Activated naive CD4-positive, alpha-beta T cell treated with anti-CD3 and anti-CD28 coated beads, Interleukin-2, amount 50 U/mL, for 16 hours (primary cell): ENCODE measurements at places on chromosomes 1 and 21.
A peak's percentile ranks its signal among the peaks of the same experiment; 100 is the strongest.

- peak; percentile 41 for DNase-seq
These were observed 580 bp downstream of the INKA2 start for GRCh38 chr1:111738436-111739193.

DNA sequence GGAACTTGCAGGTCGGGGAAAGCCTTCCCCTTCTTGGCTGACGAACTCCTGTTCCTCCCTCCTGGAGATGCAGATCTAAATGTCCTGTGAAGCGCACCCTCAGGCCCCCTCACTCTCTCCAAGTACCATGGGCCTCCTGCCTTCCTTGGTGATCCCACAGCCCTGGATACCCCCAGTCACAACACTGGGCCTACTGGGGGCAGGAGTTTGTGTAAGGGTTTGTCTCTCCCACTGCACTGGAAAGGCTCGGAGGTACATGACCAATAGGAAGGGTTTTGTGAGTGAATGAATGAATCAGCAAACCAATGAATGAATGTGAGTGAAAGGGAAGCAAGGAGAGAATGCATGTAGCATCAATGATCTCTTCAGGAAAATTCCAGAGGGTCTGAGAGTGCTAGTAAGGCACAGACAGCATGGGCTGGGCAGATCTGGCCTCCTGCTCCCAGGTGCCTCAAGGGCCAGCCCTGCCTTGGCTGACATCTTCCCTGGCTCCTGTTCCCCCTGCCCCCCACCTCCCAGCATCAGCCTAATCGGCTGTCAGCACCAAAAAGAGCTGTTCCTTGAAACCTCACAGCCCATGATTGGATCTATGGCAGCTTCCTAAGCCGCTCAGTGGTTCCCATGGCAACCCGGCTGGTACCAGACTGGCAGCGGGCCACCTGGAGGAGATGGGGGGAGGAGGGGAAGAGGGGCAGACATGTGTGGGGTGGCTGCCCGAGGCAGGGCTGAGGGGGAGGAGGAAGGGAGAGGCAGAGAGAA is 95.8 kb downstream of the VWA5B1 start:
- no peak for DNase-seq

DNA sequence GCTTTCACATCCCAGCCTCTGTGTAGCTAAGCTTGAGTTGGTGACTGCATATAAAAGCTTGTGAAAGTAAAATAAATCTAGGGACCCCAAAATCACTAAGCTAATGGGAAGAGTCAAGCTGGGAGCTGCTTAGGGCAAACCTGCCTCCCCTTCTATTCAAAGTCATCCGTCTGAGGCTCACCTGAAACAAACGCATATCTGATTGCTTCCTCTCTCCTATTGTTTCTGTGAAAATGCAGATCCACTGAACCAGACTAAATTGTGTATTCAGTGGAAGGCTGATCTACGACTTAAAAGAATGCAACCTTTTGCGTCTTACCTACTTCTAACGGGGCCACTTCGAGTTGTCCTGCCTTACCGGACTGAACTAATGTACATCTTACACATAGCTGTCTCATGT is 70.3 kb downstream of the LTN1 start:
- DNase-seq: no peak

GRCh38 chr1:180964595-180964994 is 51.9 kb downstream of the KIAA1614 start:
- no peak for DNase-seq

DNA sequence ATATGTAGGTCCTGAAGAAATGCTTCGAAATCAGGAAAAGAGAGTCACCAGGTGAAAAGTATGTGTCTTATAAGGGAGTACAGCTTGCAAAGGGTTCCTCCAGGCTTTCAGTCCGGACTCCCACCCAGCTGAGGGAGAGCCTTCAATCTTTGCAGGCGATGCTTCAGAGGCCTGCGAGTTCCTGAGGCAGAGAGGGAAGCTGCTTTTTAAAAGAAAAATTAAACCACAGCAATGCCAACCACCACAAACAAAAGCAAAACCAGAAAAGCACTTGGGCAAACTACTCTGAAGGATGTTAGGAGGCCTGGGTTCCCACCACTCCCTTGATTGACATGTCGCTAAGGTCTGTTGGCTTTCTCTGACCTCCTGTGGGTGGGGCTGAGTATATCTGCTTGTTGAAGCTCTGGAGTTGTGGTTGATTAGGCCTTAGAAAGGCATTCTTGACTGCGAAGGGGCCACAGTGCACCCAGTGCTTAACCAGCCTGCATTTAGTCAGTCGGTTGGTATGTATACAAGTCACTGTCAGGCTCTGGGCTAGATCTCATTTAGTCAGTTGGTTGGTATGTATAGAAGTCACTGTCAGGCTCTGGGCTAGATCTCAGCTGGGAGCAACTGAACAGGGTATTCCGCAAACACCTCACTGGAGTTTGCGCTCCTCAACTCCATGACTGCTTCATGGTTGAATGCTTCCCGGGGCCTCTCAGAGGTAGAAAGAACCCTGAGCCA is 1.2 kb downstream of the NIPAL3 start:
- no peak for DNase-seq

DNA sequence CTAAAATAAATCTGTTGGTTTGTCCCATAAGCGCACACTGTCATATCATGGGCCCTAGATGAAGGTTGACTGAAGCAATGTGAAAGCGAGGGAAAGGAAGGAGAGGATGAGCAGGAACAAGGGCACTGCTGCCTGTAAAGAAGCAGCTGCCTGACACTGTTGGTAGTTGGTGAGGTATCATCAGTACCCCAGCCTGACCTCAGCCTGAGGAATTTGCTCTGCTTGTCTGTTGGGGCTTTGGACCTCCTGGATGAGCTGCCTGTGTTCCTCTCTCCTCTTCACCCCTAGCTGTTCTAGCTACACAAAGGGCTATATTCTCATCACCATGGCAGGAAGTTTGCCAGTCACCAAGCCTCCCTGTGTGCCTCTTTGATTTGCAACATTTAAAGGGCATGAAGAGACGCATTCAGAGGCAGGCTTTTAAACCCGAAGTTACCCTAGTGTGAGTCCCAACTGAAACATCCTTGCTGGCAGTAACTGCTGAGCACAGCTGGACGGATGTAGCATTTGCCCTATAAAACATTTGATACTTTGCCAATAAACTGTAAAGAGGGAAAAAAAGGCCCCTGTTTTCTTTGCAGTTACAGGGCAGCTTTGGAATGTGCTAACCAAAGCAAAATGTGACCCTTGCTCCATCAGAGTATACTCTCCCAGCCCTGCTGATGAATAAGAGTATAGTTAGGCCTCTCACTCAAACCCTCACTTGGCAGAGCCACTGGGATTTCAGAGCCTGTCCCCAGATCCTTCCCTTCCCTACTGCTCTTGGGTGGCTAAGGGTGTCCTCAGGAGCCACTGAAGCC is 22.2 kb upstream of the SPATA6 start:
- DNase-seq: no peak

GRCh38 chr1:157562515-157562914 is 10.2 kb upstream of the FCRL5 start:
- DNase-seq: no peak

- no peak for DNase-seq
These were observed 156.2 kb downstream of the DENND1B start for GRCh38 chr1:197619008-197619640.

DNA sequence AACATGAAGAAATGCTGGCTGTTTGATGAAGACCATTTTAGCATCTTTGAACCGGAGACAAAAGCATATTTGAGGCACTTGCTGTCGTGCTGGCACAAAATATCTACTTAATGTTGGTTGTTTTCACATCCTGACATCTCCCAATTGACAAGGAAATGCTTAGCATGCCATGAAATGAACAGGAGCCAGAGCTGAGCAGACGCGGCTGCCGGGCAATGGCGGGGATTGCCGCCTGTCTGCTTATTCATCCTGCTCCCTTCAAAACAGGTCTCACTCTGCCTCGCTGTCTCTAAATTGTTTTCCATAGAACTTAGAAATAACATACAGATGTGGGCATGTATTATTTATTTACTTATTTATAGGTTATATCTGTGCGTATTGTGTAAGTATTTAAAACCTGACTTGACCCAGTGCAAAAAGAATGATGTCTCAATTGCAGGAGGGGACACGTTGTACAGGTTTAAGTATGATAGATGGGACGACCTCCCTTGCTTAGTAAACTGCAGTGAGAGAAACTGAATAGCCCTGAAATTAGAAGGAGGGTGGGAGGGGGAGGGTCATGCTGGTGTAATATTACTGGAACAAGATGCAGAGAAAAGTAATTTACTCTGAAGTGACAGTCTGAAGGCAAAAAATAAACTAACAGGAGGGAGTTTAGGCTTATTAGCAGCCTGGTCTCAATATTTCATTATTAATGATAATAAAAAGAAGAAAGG is 590.4 kb upstream of the PLXNA2 start:
- no peak for DNase-seq

DNA sequence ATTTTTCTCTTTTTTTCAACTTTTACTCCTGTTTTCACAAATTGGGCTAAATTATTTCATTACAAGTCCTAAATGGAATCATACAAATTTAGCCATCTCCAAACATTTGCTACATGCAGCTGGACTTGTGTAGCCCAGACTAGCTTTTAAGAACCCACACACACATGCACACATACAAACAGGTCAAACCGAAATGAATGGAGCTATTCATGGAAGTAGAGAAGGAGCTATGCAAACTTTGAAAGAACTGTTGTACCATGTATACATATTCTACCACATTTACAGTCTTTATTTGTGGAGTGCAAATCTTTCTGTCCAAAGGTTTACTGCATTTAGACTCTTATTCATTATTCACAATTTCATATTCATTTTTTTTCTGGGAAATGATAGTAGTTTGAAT is 189.1 kb upstream of the RNPC3 start:
- DNase-seq: no peak

GRCh38 chr1:69321311-69321710 is 246.4 kb upstream of the LRRC7 start:
- no peak for DNase-seq

DNA sequence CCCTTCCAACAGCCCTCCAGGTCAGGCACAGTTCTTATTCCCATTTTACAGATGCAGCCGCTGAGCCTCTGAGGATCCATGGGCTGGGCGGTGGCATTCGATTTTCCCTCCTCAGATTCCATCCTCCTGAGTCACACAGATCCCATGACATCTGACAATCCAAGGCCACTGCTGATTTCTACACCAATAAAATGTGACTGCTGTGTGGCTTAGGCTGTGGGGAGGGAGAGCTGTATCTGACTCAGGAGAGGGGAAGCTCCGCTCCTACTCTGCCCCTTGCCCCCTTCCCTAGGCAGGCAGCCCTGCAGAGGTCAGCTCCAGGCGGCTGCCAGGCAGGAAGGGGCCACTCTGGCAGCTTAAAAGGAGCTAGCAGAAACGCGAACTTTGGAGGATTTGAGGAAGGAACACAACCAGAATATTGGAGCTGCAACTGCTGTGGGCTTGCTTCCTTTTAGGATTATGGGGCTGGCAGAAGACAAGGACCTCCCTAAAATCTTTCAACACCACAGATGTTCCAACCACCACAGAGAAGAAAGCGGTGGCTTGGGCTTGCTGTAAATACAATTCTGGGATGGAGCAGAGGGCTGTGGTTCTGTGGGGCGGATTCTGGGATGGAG is 50.0 kb downstream of the MRPL37 start:
- no peak for DNase-seq

- DNase-seq: no peak
These were observed 10.0 kb downstream of the PCSK9 start for GRCh38 chr1:55049271-55049913.

DNA sequence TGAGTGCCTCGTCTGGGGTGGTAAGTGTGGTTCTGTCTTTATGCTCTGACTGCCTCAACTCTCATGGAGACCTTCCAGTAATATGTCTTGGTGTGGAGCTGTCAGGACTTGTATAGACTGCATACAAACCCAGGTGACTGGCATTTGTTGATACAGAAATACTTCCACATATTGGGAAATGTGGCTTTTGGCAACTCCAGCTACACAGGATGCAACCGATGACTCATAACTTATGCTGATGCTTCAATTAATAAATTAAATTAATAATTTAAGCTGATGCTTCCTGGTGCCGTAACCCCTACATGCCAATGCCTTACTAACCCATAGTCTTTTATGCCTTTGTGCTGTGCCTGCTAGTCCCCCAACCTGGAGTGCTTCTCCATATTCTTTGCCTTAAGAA is 72.3 kb upstream of the ARTN start:
- DNase-seq: no peak

- DNase-seq: no peak
These were observed 89.8 kb downstream of the OLFML2B start for GRCh38 chr1:161933592-161934588.

GRCh38 chr1:240967070-240967724 is 355.2 kb upstream of the GREM2 start:
- no peak for DNase-seq

DNA sequence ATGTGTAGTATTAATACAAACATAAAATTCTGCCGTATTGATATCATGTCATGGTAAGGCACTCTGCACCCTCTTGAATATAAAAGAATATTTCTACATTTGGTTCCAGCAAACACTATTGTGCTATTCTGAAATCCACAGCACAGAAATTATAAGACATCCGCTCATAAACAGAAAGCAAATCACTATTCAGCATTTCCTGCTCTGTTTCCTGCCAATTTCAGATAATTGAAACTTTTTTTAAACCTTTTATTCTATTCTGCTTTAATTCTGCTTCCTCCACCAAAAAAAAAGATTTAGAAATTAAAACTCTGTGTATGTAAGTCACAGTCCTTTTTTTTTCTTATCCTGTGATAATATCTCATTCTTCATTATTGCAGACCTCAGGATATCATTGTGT is 39.6 kb upstream of the PLEKHO1 start:
- no peak for DNase-seq

- DNase-seq: no peak
These were observed 5.5 kb upstream of the MMP23B start for GRCh38 chr1:1626207-1627141.

DNA sequence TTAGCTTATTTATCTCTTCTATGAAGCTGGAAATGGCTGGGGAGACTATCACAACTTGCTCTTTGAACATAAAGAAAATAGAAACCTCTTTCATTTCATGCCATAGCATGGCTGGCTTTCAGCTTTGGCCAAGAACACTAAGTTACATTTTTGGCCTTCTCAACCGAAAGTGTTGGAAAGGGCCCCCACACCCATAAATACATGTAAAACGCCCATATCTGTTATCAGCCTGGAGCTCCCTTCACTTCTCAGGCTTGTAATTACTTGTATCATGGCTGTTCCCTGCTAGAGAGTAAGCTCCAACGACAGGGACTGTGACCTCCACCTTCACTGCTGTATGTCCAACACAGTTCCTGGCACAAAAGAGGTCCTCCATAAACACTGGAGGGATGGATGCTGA is 12.7 kb upstream of the EIF4G3 start:
- DNase-seq: no peak

DNA sequence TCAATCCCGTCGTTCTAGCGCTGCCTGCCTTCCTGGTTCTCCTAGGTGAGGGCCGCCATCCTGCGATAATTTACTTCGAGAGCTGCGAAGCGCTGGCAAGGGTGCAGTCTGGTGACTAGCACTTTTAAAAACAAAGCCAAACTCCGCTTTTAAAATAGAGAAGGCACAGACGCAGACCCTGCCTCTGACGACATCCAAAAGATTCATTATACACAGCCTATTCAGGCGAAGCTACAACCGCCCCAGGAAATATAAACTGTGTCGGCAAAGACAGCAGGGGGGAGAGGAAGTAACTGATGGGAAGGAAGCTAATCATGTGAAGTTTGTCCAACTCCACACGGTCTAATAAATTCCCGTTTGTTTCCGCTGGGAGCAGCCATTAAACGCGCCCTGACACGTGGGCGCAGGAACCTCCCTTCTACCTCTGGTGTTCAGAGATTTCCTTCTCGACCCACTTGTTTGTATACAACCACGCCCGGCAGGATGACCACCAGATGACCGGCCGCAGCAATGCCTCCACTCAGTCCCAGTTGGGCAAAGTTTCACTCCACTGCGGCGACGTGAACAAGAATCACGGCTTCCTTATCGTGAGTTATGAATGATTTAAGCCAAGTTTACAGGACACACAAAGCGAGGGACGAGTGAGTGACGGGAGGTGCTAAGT is 1.3 kb downstream of the GNG12 start:
- DNase-seq: no peak

- DNase-seq: no peak
These were observed 23.1 kb downstream of the IER5 start for GRCh38 chr1:181111559-181111958.
